ENCODE measurements at places on chromosomes 1 and 21. TPM values are rescaled to one million over a fixed set of nuclear protein-coding genes. Genes with fewer than 3 reads are reported as not detected.

GRCh38 chr1:10208537-10208936, 1.8 kb upstream of the KIF1B start:
- no peak for DNase-seq
- H3K36me3 ChIP-seq = no peaks in the 10 kb centered on the region
- H3K4me3 ChIP-seq = peak overlapping the region; percentile 1
- H3K27ac ChIP-seq = no peak overlapping the region
- H3K27me3 ChIP-seq = peaks cover 2% of the 10 kb centered on the region

AMY1B gene
- not detected for total RNA-seq

DNA sequence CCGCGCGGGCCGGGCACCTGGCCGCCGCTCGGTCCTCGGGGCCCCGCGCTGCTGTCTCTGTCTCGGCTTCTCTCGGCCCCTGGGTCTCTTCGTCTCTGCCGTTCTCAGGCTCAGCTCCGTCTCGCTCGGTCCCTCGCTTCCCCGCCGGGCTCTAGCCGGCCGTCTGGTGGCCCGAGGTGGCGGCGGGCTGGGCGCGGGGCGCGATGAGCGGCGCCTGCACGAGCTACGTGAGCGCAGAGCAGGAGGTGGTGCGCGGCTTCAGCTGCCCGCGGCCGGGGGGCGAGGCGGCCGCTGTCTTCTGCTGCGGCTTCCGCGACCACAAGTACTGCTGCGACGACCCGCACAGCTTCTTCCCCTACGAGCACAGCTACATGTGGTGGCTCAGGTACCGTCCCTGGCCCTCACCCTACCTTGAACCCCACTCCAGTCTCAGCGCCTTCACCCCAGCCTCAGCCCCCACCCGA, 355 bp downstream of the SHISAL2A start:
- DNase-seq = peak; percentile 18
- peaks cover 27% of the 10 kb centered on the region for H3K36me3 ChIP-seq
- H3K4me1 ChIP-seq = peaks cover 62% of the 10 kb centered on the region
- H3K27ac ChIP-seq = peak overlapping the region; percentile 87
- H3K27me3 ChIP-seq = peaks cover 5% of the 10 kb centered on the region

- DNase-seq = no peak
- H3K4me1 ChIP-seq = no peaks in the 10 kb centered on the region
- no peaks in the 10 kb centered on the region for H3K27me3 ChIP-seq
- H3K27ac ChIP-seq = no peak overlapping the region
Observed at GRCh38 chr1:194693244-194693643, 1506.8 kb upstream of the B3GALT2 start.

- H3K4me3 ChIP-seq = no peak overlapping the region
- no peak overlapping the region for H3K27ac ChIP-seq
- H3K27me3 ChIP-seq = peaks cover 52% of the 10 kb centered on the region
- no peak for DNase-seq
Observed at GRCh38 chr21:41509145-41509496, 1.2 kb upstream of the TMPRSS2 start.

All from activated CD4-positive, alpha-beta T cell treated with anti-CD3 and anti-CD28 coated beads, Interleukin-2, amount 10 ng/mL, durations not matched to agents 7 days and 5 days (primary cell).